ENCODE measurements at places on chromosomes 12 and 14. TPM values are rescaled to one million over a fixed set of nuclear protein-coding genes. Genes with fewer than 3 reads are reported as not detected.

DNA sequence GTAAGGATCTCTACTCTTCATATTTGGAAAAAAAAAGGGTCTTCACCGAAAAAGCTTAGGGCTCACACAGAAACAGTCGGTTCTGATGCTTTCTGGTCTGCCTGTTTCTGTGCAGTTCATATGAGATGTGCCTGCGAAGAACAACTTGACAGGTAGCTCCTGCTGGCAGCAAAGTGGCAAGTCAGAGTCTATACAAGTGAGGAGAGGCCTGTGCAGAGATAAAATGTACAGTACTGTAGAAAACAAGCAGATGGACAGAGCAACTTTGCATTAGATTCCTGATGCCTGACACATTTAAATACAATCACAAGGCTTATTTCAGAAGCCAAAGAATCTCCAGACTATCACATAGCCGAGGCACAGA, 936.0 kb downstream of the DIO2 start:
- DNase-seq, result no peak

DNA sequence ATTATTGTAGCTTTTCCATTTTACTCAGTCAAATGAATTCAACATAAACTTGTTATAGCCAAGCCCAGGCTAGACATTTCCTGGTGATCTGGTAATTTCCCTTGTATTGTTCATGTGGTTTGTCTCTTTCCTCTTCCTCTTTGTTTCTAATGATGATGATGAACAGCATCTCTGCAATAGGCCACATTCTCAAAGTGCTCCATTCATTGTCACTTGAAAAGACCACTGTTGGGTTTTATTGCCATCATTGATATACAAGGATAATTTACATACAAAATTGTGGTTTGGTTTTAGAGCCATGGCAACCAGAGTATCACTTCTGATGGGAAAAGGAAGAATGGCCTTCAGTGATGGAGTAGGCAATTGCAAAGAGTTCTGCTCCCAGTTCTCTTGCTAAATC, 379.3 kb downstream of the RGS6 start:
- no peak for DNase-seq

GRCh38 chr12:97537501-97537900, 74.9 kb downstream of the RMST start:
- DNase-seq, result no peak

GRCh38 chr12:26749781-26750180, 83.2 kb downstream of the ITPR2 start:
- no peak for DNase-seq

DNA sequence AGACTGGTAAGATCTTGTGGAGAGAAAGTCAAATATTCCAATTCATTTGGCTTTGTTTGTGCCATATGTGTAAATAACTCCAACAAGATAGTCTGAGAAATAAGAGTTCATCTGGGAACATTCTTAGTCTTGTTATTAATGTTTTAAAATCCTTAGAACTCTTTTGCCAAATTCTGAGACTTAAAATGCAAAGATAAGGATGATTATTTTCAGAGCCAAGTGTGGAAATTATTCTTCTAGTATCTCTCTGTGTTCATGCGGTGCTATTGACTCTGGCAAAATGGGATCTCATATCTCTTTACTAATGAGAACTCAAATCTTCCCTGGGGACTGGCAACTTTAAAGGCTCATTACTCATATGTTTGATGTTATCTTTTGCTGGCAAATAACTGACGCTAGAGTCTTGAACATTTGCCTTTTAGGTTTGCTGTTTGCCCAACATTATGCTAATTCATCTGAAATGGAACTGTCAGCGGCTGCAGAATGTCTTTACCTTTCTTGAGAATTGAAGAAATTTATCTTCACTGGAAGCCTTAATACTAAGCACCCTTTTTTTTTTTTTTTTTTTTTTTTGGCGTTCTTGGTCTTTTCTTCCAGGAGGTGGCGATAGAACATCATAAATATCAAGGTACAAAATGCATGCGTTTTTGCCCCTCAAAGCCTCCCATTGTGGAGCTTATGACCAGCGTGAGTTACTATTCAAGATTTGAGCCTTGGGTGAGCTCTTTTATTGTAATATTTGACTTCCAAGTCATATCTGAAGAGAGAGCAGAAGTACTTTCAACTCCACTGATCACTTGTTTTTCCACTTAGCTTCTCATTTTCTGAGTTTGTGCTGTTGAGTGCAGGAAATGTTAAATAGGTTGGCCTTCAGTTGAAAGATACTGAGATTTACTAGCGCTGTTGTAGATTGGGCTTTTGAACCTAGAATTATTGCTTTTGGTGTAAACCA, 86.5 kb downstream of the CAND1 start:
- DNase-seq, result peak; percentile 70

DNA sequence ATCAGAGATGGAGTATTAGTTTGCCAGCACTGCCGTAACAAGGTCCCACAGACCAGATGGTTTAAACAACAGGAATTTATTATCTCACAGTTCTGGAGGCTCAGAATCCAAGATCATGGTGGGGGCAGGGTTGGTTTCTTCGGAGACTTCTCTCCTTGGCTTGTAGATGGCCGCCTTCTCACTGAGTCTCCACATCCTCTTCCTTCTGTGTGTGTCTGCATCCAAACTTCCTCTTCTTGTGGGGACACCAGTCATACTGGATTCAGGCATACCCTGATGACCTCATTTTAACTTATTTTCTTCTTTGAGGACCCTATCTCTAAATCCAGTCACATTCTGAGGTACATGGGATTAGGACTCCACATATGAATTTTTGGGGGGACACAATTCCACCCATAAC, 455.5 kb downstream of the RGS6 start:
- no peak for DNase-seq

DNA sequence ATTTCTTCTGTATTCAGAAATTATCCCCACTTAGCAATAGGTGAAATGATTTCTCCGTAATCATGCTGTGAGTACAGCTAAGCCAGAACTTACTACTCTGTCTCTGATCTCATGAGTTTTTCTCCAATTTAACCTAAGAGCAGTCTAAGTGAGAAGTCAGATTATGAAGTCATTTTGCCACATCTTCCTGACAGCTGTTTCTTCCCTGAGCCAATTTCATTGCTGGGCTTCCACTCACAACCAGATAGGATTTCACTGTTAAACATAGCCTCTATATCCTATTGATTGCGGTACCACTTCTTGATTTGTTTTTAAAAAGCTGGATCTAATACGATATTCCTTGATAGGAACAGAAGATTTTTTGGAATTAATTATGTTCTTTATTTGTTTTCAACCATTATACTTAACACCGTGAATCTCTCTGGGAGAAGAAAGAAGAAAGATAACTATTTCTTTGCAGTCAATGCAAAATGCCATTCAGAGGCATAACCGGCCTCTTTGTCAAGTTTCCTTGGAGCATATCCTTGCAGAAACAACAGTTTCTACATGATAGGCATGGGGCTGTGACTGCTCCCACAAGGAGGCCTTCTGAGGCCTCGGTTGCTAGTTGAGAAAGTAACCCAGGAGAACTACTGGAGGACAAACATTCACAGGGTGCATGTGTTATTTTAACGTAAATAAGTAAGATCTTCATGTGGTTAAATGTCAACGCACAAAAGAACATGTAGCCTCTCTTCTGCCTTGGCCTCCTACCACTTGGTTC, 212.2 kb downstream of the NPAS3 start:
- no peak for DNase-seq

DNA sequence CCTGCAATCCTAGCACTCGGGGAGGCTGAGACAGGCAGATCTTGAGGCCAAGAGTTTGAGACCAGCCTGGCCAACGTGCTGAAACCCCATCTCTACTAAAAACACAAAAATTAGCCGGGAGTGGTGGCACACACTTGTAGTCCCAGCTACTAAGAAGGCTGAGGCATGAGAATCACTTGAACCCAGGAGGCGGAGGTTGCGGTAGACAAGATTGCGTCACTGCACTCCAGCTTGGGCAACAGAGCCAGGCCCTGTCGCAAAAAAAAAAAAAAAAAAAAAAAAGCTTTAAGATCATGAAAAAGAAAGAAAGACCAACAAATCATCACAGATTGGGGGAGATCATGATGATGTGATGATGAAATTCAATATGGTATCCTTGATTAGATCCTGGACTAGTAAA, 30.6 kb downstream of the WDR89 start:
- DNase-seq, result no peak

GRCh38 chr12:116637589-116638150, 78.5 kb downstream of the MAP1LC3B2 start:
- DNase-seq, result no peak

DNA sequence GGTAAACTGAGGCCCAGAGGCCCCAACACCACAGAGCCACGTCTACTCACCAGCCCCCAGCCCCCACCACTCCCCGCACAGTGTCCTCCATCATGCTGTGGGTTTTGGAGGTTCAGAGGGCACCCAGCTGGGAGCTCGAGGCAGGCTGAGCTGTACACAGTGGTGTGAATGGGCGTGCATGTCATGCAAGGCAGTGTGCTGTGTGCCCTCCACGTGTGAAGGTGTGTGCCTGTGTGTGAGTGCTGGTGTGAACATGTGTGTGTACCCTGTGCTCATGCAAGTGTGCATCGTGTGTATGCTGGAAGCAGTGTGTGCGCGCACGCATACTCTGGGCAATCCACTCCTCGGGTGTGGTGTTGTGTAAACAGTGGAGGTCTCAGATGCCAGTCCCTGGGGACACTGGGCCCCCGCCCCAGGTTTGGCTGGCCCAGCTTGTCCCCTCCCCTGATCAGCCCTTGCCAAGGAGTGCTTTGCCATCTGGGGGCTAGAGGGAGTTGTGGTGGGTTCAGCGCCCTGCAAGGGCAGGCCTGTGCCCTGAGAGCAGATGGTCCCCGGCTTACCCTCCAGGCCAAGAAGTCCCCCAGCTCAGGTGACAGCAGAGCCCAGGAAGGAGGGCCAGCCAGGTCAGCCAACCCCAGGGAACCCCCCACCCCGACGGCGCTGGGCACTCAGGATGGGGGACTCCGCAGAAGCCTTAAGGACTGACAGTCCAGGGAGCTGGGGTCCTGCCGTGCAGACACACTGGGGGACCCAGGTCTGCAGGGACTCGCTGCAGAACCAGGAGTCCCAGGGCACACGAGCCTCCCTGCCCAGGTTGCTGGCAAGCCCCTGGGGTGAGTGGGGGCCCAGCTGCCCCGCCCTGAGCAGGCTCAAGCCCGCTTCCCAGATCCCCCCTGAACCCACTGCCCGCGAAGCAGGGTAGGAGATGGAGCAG, 23.8 kb upstream of the GPR132 start:
- DNase-seq, result no peak

DNA sequence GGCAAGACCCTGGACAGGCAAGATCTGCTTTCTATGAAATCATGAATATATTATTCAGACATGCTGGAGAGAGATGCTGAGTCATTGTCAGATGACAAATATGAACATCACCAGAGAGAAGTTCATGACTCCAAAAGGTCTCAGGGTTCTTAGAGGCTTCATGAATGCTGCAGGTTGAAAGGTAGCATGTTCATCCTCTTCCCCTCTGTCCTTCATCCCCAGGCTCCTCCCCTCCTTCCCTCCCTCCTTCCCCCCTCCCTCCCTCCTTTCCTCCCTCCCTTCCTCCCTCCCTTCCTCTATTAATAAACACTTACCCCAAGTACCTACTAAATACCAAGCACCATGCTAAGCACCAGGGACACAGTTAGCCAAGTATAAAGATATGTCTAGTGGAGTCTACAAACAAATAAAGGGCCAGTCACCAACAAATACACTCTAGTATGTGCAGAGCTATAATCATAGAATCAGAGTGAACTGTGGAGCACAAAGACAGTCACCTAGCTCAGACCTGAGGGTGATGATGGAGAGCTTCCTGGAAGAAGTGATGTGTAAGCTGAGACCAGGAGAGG, 46.2 kb downstream of the RPH3A start:
- DNase-seq, result no peak

- DNase-seq, result no peak
Observed at GRCh38 chr14:38000340-38000739, 207.4 kb upstream of the SSTR1 start.

- no peak for DNase-seq
Observed at GRCh38 chr12:1256991-1257390, 266.0 kb downstream of the ERC1 start.

DNA sequence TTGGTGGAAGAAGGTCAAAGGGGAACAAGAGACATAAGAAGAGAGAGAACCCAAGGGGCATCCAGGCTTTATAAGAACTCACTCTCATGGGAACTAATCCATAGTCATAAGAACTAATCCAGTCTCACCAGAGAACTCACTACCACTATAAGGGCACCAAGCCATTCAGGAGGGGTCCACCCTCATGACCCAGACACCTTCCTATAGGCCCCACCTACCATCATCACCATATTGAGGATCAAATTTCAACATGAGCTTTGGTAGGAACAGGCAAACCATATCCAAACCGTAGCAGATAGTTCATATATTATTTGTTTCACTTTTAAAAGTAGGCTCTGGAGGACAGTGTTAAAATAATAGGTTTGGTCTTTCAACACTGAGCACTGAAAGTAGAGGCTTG, 350.1 kb downstream of the TMTC2 start:
- DNase-seq, result no peak

DNA sequence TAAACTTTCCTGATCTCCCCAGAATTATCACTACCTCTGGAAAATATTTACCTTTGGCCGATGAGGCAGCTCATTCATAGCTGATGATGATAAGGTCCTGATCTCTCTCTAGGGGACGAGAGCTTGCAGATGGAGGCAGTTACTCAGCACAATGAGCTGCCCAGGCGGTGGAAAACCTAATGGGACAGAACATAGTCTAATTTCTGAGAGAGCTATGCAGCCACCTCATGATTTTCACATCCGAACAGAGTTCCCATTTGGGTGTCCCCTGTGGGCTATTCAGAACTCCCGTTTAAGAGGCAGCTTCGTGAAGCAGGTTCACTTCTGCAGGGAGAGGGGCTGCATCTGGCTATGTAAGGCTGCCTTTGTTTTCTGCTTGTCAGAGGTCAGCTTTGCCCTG, 724.6 kb upstream of the TMEM132C start:
- no peak for DNase-seq

- peak; percentile 26 for DNase-seq
Observed at GRCh38 chr12:42332301-42333285, 6.6 kb downstream of the PPHLN1 start.

DNA sequence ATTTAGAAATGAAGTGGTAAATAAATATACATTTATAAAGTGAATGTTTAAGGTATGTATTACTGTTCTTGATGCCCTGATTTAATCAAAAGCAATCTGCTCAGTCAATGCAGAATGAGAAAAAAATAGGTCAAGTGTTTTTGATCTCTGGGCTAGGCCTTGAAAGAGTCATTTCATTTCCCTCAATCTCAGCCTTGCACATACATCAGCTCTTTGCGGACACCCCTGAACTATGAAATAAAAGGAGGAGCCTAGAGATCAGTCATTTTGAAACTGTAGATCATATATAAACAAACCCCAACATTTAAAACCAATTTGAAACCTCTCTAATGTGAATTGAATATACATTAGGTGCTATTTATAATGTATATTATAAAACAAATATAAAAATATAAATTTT, 42.5 kb downstream of the ATG2B start:
- no peak for DNase-seq

CIROP gene
- total RNA-seq, result not detected

EGLN3 gene
- total RNA-seq, result 0.61 TPM

ASCL1 gene
- not detected for total RNA-seq

GPRC5A gene
- total RNA-seq, result not detected

HCFC2 gene
- total RNA-seq, result 13.9 TPM

AMN gene
- 4.3 TPM for total RNA-seq

SLC39A5 gene
- not detected for total RNA-seq

KRT83 gene
- total RNA-seq, result not detected

KRT3 gene
- not detected for total RNA-seq

Data from CD8-positive, alpha-beta T cell (primary cell).